Adrenal gland (tissue), 19 donors: ENCODE measurements at places on chromosomes 7 and 10. TPM values are rescaled to one million over a fixed set of nuclear protein-coding genes. Genes with fewer than 3 reads are reported as not detected.

DNA sequence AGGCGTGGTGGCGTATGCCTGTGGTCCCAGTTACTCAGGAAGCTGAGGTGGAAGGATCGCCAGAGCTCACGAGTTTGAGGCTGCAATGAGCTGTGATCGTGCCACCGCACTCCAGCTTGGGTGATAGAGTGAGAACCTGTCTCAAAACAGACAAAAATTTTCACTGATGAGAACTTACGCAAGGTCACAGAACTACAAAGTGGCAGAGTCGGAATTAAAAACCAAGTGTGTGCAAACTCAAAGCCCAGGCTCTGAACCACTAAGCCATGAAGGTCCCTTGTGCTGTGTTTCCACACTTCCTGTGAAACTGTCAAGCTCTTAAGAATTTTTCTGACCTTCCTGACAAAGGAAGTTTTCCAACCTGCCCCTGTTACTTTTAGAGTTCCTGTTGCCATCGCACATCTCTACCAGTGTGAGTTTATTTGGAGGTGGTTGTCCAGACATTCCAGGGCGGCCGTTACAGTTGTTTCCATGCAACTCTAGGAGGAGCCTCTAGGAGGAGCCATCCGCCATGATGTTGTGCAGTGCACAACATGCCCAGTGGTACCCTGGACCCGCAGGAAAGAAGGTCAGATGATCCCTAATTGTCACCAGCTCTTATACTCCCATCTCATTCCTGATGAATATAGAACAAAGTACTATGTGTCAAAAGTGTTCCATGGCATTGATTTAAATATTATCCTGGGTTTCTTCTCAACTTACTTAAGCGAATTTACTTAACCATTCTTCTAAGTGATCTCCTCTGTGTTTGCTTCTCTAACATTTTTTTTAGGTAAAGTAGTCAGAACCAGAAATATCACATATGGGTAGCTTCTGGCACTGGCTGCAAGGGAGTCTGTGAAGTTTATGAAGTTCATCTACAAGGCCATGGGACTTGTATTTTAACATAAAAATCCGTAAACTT lies 49.0 kb upstream of the LYZL1 start:
- DNase-seq = no peak

DNA sequence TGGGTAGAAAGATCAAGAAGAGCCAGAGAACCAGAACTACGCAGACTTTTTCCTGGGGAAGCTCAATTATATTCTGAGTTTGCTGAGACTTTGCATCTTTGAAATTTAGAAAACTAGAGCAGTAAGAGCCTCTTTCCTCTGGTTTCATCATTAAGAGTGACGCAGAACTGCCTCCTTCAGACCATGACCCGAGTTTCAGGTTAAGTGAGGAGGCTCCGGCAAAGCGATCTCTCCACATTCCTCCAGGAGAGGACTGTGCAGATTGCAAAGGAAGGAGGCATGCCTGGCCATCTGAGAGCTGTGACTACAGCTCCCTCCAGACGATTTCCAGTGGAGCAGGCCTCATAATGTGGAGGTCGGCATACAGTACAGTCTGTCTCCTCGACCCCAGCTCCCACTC lies 115.8 kb upstream of the LANCL2 start:
- DNase-seq = no peak

DNA sequence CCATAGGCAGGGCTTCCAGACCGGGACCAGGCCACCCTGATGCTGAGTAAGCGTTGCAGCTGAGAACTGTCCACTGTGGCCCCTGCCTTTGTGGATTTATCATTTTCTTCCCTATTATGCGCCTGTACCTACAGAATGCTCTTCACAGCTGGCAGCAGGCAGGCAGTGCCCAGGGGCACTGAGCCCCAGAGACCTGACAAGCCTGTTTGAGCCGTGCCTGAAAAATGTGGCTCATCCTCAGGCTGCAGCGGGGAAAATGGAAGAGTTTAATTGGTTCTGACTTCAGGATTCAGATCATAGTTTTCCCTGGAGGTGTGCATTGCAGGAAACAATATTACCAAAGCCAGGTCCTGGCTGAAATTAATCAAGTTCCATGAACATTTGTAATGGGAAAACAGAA lies 200.2 kb downstream of the ZNF438 start:
- DNase-seq = no peak

GRCh38 chr7:135966341-135967043 lies 10.7 kb downstream of the MTPN start:
- no peak for DNase-seq

DNA sequence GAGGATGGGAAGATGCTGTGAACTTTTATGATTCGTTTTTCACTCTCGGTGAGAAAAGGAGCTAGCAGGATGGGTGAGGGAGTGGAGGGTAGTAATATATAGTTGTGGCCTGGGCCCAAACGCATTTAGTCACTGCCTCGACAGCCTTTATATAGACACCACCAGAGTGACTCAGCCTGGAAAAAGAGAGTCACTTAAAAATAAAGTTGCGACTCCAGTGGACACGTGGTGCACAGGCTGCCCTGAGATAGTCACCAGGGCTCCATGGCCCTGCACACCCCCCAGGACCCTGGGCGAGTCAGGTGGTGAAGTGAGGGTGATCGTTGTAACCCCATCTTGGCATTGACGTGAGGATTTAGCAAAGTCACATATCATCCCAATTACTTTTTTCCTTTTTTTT lies 106.7 kb downstream of the CUX1 start:
- DNase-seq = peak; percentile 78

The SYT15B gene
- 2.2 TPM for total RNA-seq

- DNase-seq = no peak
Measured at GRCh38 chr7:74294191-74294998, 5.2 kb downstream of the CLIP2 start.

- no peak for DNase-seq
Measured at GRCh38 chr7:116249969-116250553, 39.7 kb downstream of the TES start.

GRCh38 chr10:19003341-19003740 lies 45.3 kb upstream of the MALRD1 start:
- DNase-seq = no peak

- DNase-seq = no peak
Measured at GRCh38 chr7:112360681-112361080, 89.6 kb upstream of the IFRD1 start.

DNA sequence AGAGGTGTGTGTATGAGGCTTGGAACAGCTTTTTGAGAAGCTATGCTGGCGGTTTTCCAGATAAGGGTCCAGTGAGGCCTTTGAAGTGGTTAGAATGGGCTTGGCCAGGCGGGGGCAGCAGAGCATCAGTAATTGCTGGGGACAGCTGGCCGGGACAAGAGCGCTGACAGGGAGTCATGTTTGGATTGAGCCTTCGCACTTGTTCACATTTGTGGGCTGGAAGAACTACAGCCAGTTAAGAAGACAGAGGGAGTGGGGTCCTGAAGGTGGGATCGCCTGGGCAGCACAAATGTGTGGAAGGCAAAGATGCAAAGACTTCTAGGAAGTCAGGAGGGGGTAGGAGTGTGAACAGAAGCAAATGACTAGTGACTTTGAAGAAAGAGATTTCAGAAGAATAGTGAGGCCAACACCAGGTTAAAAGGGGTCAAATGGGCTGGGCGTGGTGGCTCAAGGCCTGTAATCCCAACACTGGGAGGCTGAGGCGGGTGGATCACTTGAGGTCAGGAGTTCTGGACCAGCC lies 12.7 kb upstream of the SDHAF3 start:
- peak; percentile 84 for DNase-seq

DNA sequence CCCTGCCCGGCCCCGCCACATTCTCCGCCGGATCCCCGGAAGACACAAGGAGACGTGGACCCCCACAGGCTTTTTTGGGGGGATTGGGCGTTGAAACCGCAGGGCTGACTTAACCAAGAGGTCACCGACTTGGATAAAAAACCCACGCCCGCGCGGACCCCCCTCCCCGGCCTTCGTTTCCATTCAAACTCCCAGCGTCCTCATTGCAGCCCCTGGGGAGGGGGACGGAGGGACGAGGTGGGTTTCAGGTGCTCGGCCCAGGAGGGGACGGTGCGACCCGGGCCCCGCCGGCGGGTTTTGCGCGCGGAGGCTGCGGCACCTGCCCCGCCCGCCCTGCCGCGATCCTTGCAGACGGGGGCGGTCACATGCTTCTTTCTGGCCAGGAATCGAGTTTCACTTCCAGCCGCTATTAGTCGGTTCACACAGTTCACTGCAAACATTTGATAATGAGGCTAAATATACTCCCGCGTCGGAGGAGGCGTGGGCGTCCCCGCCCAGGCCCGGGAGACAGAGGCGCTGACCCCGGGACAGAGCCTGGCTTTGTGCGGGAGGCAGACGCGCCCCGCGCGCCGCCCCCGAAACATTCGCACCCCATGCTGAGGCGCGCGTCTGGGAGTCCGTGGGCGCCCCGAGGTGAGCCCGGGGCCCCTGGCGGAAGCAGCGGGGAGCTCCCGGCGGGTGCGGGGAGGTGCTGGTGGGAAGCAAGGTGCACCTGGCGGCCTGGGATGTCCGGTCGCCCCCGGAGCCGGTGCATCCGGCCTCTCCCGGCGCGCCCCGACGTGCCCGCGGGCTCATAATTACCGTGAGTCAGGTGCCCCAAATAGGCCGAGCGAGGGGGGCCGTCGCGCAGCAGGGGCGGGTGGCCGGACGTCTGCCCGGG lies 2.7 kb upstream of the PDGFA start:
- peak; percentile 58 for DNase-seq

DNA sequence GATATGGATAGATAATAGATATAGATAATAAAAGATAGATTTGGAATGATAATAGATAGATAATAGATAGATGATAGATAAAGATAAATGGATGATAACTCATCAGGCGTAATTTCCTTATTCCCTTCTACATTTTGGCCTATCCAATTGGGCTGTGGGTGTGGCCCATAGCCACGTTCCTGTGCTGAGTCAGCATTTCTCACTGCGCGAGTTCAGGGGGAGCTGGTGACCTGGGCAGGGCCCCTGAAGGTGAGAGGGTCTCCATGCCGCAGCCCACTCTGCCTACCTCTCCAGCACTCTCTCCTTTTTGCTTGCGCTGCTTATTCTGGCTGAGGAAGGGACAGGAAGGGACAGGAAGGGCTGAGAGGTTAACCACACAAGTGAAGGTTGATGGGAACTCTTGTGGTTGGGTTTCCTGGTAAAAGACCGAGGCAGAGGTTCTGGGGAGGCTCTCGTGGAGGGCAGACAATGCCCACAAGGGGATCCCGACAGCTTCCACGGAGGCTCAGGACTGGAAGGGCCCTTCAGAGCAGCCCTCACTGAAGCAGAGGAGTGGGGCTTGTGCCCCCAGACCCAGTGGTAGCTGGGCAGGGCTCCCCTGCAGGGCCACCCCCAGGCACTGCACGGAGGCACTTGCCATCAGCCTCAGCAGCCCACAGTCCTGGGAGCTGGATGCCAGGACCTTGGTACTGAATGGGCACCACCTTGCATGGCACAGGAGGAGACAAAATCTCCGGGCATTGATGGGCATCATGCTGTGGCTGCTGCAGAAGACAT lies 247.3 kb upstream of the PITRM1 start:
- no peak for DNase-seq

The EEF1AKMT2 gene
- total RNA-seq = 14.7 TPM

The ABI1 gene
- 15.6 TPM for total RNA-seq

The SRPK2 gene
- 38.2 TPM for total RNA-seq

DNA sequence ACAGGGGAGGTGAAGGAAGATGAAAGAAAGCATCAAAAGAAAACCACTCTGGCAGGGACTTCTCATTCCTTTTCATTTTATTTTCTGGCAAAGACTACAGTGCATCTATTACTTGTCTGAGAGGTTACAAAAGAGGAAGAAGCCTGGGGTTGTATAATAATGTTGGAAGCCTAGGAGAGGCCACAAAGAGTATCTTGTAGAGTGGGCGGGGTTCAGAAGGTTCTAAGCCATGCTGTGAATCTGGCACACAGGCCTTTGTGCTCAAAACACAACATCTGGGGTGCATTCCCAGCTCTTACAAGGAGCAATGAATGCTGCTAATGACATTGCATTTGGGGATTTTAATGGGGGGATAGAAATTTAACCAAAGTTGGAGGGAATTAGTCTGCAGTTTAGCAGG lies 49.4 kb downstream of the MRPL32 start:
- DNase-seq = no peak

The CCSER2 gene
- total RNA-seq = 39.2 TPM

- DNase-seq = no peak
Measured at GRCh38 chr10:23886355-23886754, 322.6 kb upstream of the KIAA1217 start.

- DNase-seq = no peak
Measured at GRCh38 chr7:156594283-156595080, 46.1 kb upstream of the RNF32 start.

- DNase-seq = no peak
Measured at GRCh38 chr7:80781561-80781979, 137.3 kb downstream of the SEMA3C start.

DNA sequence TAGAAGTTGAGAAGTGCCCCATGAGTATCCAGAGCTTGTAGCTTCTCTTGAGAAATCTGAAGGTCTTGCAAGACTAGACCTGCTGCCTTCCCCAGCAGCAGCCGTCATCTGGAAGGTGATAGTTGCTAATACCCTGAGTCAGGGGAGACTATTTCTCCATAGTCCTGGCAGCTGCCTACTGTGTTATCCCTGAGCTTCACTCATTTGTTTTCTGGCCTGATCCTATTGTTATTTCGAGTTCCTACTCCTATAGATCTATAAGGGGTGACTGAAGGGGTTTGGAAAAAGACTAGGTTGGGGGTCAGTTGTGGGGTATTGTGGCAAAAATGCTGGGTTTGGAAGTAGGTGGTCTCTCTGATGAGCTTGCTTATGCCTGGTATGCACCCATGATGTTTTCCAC lies 297.8 kb downstream of the CNTNAP2 start:
- no peak for DNase-seq

The VWDE gene
- total RNA-seq = 0.46 TPM

DNA sequence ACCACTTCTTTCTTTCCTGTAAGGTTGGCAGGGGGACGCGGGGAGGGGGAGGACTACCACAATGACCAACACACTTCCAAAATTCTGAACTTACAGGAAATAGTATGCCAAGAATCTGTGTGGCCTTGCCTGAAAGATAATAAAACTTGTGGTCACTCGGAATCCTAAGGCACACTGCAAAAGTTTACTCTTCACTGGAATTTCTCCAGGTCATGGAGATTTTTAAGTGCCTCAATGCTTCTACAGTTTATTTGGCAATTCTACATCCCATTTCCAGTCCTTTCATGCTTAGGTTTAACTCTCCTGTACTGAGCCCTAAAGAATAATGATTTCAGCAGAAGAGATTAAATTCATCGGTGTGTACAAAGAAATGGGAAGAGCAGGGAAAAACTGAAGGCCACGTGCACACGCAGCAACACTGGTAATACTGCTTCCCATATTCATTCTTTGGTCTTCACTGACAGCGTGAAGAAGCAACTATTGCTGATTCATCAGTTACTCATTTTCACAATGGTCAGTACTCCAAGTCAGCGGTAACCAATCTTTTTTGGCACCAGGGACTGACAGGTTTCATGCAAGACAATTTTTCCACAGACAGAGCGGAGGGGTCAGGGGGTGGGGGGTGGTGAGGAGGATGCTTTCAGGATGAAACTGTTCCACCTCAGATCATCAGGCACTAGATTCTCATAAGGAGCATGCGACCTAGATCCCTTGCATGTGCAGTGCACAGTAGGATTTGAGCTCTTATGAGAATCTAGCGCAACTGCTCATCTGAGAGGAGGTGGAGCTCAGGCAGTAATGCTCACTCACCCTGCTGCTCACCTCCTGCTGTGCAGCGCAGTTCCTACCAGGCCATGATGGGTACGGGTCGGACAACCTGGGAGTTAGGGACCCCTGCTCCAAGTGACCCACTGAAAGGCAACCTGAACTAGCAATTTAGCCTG lies 9.8 kb downstream of the LARP4B start:
- no peak for DNase-seq

The IFIT1B gene
- not detected for total RNA-seq

The LGI1 gene
- total RNA-seq = not detected

- DNase-seq = no peak
Measured at GRCh38 chr7:47069385-47070076, 512.4 kb downstream of the TNS3 start.
